Esophagus squamous epithelium (tissue), 5 donors: ENCODE measurements at places on chromosomes 2 and 18. TPM values are rescaled to one million over a fixed set of nuclear protein-coding genes. Genes with fewer than 3 reads are reported as not detected.

ANTXR1 gene
- total RNA-seq: 7.8 TPM

RABL2A gene
- total RNA-seq: 3.9 TPM

KCNIP3 gene
- 2.0 TPM for total RNA-seq

GRCh38 chr2:157433394-157433793, 10.5 kb downstream of the CYTIP start:
- H3K4me3 ChIP-seq: no peak overlapping the region
- H3K27ac ChIP-seq: peak overlapping the region; percentile 15
- H3K27me3 ChIP-seq: no peaks in the 10 kb centered on the region
- peaks cover 19% of the 10 kb centered on the region for H3K4me1 ChIP-seq

L3MBTL4 gene
- 9.0 TPM for total RNA-seq

ESPNL gene
- total RNA-seq: not detected

HAUS1 gene
- total RNA-seq: 29.2 TPM

DNA sequence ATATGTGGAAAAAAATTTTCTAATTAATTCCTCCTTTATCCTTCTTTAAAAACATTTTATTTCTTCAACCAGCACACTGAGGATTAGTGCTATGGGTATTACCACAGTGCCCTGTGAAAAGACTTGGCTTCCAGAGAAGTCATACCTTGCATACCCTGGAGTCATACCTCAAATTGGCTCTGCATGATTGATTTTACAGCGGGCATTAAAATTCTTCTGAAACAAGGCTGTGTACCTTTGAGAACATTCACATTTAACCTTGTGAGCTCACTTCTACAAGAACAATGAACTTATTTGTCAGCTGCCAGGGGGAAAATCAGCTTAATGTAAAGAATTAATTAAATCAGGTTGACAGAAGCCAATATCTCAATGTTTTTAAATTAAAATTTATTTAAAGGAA, 44.6 kb downstream of the SLC35F5 start:
- no peak for DNase-seq
- H3K27ac ChIP-seq: no peak overlapping the region
- H3K36me3 ChIP-seq: peaks cover 3% of the 10 kb centered on the region
- no peak overlapping the region for H3K4me3 ChIP-seq
- no peaks in the 10 kb centered on the region for H3K27me3 ChIP-seq

DNA sequence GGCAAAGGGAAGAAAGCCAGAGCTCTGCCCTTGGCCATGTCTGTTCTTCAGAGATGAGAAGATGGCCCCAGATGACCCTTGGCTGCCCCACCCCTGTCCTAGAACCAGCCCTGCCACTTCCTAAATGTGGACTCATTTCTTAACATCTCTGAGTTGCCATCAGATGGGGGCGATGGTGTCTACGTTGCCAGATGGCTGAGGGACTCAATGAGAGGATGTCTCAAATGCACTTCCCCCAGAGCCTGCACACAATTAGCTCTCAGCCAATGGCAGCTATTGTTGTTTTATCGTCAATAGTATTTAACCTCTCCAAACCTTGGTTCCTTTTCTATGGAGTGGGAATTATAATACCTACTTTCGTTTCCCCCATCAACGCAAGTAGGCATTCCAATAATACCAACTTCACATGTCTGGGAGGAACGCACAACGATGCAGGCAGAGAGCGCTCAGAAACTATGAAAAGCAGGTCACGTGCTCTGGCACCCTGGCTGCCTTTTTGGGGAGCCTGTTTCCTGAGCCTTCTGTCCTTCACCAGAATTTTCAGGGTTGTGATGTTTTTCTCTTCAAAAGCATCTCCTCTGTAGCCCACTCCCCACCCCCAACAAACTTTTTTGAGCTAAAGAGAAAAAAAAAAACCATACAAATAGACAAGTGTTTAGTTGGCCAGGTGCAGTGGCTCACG, 100.3 kb downstream of the MCFD2 start:
- H3K27ac ChIP-seq: peak overlapping the region; percentile 71
- H3K4me1 ChIP-seq: peaks cover 63% of the 10 kb centered on the region
- no peak overlapping the region for H3K4me3 ChIP-seq
- no peak for DNase-seq

GRCh38 chr18:31100436-31101182, 1.6 kb downstream of the DSC2 start:
- H3K4me3 ChIP-seq: peak overlapping the region; percentile 70
- no peaks in the 10 kb centered on the region for H3K27me3 ChIP-seq
- peaks cover 48% of the 10 kb centered on the region for H3K4me1 ChIP-seq
- DNase-seq: no peak
- H3K27ac ChIP-seq: peak overlapping the region; percentile 93
- H3K36me3 ChIP-seq: no peaks in the 10 kb centered on the region

GRCh38 chr2:73072129-73072395, 550 bp upstream of the SFXN5 start:
- peak overlapping the region; percentile 94 for H3K4me3 ChIP-seq
- peaks cover 27% of the 10 kb centered on the region for H3K4me1 ChIP-seq
- no peaks in the 10 kb centered on the region for H3K36me3 ChIP-seq

GRCh38 chr2:45415534-45416123, 195.4 kb downstream of the SRBD1 start:
- H3K4me3 ChIP-seq: no peak overlapping the region
- H3K4me1 ChIP-seq: no peaks in the 10 kb centered on the region
- no peak overlapping the region for H3K27ac ChIP-seq
- H3K27me3 ChIP-seq: no peaks in the 10 kb centered on the region

SKOR2 gene
- not detected for total RNA-seq
